Calu3 (cell line): ENCODE measurements at places on chromosomes 2 and 18.
A peak's percentile ranks its signal among the peaks of the same experiment; 100 is the strongest.

DNA sequence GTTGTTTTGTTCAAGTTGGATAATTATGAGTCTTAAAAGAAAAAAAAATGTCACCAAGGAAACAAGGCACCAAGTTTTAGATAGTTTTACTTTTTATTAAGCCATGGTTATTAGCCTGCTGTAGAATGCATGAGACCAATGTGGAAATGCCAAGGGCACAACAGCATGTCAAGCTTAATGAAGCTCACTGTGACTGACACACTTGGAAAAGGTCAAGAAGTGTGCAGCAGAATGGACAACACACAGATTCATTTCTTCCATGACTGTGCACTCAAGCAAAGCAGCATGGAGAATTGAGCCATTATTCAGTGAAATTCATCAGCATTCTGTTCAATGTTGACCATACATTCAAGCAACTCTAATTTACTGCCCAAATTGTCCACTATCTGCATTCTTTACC lies 23.6 kb downstream of the SPHKAP start:
- no peak for DNase-seq

- no peak for DNase-seq
These were observed 671.8 kb upstream of the SLC39A10 start for GRCh38 chr2:194985258-194985657.

DNA sequence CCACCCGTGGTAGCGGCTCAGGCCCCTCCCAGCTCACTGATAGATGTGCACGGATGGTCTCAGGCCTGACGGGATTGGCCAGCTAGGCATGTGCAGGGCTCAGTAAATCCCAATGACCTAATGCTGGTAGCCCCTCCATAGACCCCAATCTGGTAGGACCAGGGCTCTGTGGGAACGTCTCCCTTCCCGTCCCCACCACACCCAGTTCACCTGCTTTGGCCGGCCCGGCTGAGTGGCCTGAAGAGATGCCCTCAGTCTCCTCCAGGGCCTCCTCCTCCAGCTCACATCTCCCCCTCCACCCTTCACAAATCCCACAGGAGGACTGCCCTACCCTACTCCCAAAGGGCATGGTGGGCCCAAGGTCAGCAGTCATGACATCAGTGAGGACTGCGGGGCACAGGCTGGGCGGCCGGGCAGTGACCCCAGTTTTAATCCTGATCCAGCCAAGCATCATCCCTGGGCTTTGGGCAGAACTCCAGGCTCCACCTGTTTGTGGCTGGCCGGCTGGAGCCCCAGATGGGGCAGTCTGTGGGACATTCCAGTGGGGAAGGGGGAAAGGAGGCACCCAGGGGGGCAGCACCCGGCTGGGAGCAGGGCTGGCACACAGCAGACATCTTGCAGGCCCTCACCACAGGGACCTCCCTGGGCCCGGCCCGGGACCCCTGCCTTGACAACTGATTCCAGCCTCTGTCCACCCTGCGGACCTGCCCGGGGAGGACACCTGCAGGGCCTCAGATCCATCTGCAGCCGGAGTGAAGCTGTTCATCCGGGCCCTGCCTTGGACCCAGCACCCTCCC lies 2.3 kb downstream of the KIF1A start:
- no peak for DNase-seq

GRCh38 chr2:95017071-95017501 lies 8.4 kb upstream of the MAL start:
- no peak for DNase-seq

- DNase-seq: no peak
These were observed 24.4 kb downstream of the MBP start for GRCh38 chr18:77108001-77108692.

GRCh38 chr2:119871725-119872124 lies 112.0 kb downstream of the PTPN4 start:
- DNase-seq: no peak

- peak; percentile 54 for DNase-seq
These were observed at the start of gene CASP10 for GRCh38 chr2:201182650-201183364. Gene CASP10, plus strand, starts transcription at chr2:201183141. Its CDS starts 2,637 bp downstream, at chr2:201185778.

- no peak for DNase-seq
These were observed 747.4 kb upstream of the SLC8A1 start for GRCh38 chr2:41199334-41199733.
